ENCODE measurements at places on chromosomes 4 and X. TPM values are rescaled to one million over a fixed set of nuclear protein-coding genes. Genes with fewer than 3 reads are reported as not detected.

The SCRG1 gene
- total RNA-seq: not detected

The ANK2 gene
- 150 TPM for total RNA-seq

The XKRX gene
- total RNA-seq: under 0.01 TPM

The BCLAF3 gene
- 4.4 TPM for total RNA-seq

The TCEAL6 gene
- not detected for total RNA-seq

The ZGRF1 gene
- 9.9 TPM for total RNA-seq

The PRSS12 gene
- 4.1 TPM for total RNA-seq

The TBC1D8B gene
- 7.0 TPM for total RNA-seq

The EMD gene
- 38.5 TPM for total RNA-seq

The UFSP2 gene
- 30.9 TPM for total RNA-seq

The RBMXL3 gene
- total RNA-seq: not detected

The CXCL3 gene
- total RNA-seq: 3.7 TPM

The FAM241A gene
- total RNA-seq: 6.6 TPM

The PTCHD1 gene
- total RNA-seq: not detected

The SNX12 gene
- total RNA-seq: 48.9 TPM

The ARHGAP36 gene
- not detected for total RNA-seq

The ZFYVE28 gene
- total RNA-seq: 4.9 TPM
